ENCODE measurements at places on chromosomes 2 and 18. TPM values are rescaled to one million over a fixed set of nuclear protein-coding genes. Genes with fewer than 3 reads are reported as not detected.

GRCh38 chr2:23530909-23531276 lies 145.9 kb downstream of the KLHL29 start:
- no peak for DNase-seq

GRCh38 chr2:96977631-96978195 lies 8.7 kb downstream of the FAM178B start:
- DNase-seq, result no peak

GRCh38 chr2:137187216-137187615 lies 421.9 kb downstream of the THSD7B start:
- no peak for DNase-seq

SGPP2 gene
- 0.49 TPM for total RNA-seq

- DNase-seq, result no peak
These were observed 41.4 kb downstream of the WDR33 start for GRCh38 chr2:127769587-127769986.

DNA sequence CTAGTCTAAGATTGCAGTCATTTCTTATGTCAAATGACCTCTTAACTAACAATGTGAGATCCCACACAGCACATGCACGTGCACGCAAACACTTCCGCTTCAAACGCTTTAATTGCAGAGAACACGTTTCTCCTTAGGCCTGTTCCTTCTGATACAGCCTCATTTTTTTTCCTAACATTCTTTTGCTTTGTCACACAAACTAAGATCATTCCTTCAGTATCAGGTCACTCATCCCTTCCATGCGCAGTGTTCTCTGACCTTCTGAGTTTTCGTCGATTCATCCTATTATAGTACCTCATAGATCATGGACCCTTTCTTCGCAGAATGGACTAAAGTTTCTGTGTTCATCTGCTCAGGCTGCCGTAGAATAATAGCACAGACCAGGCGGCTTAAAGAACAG lies 327.1 kb upstream of the CDH19 start:
- no peak for DNase-seq

All from sigmoid colon (tissue), 7 donors.